ENCODE measurements at places on chromosomes 2 and 18.

DNA sequence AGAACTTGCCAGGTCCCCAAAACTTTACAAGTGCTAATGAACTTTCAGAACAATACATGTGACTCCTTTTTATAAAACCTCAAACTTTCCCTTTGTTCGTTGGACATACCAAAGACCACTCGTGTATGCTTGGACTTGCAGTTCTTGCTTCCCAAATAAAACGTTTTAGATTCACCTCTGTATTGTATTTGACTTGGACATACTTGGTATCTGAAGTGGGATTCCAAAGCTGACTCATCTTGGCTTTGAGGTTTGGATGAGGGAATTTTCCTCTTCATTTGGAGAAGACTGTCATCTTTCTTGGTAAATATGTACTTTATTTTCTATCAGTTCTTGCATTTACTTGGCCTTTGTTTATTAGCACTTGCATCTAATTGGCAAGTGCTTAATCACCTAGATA, 8.0 kb upstream of the CYB5A start:
- no peak for DNase-seq

DNA sequence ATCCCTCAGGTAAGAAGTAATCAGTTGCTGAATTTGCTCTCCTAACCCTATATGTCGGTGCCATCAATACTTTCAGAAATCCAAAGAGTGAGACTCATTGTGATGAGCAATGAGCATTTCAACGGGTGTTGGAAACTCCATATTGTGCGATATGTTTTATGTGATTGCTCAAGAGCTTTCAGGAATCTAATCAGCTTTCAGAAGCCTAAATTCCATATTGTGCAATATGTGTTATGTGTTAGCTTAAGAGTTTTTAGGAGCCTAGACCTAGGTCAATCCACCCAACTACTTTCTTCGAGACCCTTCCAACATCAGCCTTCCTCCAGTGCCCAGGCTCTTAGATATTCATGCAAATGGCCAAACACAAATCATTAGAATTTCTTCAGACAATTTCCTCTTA, 277.3 kb downstream of the DSC3 start:
- no peak for DNase-seq

GRCh38 chr2:156456616-156457015, 20.4 kb downstream of the GPD2 start:
- no peak for DNase-seq

DNA sequence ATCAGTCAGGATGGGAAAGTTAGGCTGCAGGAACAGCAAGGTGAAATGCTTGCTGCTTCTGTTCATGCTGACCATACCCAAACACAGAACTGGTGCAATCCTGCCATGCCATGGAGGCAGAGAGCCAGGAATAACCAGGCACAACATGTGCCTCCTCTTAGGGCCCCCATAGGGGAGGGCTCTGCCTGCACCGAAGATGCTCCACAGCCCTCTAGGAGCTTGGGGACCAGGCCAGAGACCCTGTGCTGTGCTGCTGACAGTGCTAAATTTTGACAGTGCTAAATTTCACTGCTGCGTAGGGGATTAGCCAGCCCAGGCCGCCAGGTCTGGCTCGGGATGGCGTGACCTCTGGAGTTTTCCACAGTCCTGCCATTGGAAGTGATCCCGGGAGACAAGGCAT, 173.3 kb downstream of the SH3RF3 start:
- no peak for DNase-seq

- DNase-seq, result no peak
Observed at GRCh38 chr2:25917832-25918231, 39.5 kb upstream of the ASXL2 start.

DNA sequence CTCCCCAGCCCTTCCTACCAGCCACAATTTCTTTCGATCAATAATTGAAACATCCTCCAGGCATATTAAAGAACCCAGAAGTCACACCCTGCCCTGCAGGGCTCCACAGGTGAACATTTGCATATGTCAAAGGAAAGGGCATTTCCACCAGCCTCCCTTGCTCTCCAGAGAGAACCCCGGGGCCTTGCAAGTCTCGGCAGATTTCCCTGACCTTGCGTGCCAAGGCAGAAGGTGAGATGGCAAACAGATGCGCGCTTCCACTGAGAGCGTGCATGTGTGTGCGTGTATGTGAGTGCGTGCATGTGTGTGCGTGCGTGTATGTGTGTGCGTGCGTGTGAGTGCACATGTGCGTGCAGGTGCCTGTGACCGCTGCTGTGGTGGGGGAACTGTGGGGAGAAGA, 120.3 kb downstream of the INO80D start:
- DNase-seq, result no peak

- DNase-seq, result no peak
Observed at GRCh38 chr2:59900728-59901452, 652.6 kb downstream of the BCL11A start.

DNA sequence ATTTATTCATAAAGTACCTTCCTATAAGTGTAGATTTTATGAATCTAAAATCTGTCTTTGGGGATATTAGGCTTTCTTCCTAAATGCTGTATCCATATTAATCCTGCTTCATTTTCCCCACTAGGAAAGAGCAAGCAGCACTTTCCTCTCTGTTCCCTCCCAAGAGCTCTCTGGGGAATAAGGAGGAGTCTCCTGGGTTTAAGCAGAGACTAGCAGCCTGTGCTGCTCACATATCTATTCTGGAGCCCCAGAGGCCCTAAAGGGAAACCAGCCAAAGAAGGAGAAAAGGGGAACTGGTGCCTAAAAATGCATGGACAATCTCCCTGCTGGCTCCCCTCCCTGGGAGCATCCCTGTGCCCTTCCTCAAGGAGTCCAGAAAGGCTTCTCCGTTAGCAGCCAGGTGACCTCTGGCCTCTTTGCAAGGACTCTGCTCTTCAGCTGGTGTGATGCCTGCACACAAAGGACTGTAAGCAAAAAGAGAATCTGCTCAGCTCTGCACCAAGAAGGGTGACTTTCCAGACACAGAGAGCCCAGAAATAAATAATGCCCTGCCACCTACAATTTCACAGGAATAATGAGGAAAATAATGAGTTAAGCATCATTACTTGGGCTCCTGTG, 270.6 kb downstream of the SS18 start:
- DNase-seq, result no peak

- DNase-seq, result no peak
Observed at GRCh38 chr2:230043461-230043860, 25.3 kb downstream of the SLC16A14 start.

GRCh38 chr2:188349019-188349418, 57.3 kb downstream of the GULP1 start:
- DNase-seq, result no peak
